Cortex of kidney (tissue), 1 donor: ENCODE measurements at places on chromosomes 11 and 22.

DNA sequence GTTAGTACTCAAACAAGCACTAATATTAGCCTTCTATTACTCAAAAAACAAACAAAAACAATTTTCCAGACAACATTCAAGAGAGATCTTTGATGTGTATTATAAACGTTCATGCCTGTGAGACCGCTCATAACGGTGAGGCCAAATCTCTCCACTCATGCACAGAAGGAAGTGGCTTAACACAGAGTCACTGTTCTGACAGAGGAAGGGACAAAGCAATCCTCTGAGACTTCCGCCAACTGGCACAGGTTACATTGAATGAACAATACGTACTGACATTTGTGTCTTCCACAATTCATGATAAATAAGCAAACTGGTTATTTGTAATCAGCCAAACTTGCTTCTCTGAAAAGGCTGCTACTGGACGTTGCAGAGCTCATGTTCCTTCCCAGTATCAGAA lies 30.5 kb downstream of the CHKA start:
- DNase-seq, result no peak

DNA sequence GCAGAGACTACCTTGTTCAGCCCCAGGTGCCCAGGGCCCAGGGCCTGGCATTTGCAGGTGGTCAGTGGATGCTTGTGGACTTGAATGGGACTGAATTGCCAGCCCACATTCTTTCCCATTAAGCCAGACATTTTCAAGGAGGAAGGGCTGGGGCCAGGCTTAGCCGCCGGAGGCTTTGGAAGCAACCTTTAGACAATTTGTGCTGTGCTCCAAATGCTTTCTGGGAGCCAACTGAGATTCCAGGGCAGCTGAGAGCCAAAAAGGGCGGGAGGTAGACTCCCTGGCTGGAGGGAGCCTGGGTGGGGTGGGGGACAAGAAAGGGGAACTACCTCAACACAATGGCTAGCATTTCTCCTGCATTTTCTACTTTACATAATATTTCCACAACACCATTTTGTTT lies 54.8 kb upstream of the TIMP3 start:
- no peak for DNase-seq

GRCh38 chr11:120141113-120141767 lies 3.3 kb upstream of the TRIM29 start:
- no peak for DNase-seq

GRCh38 chr11:61952882-61953281 lies 2.7 kb downstream of the BEST1 start:
- DNase-seq, result no peak

GRCh38 chr11:46723359-46723680 lies 4.3 kb downstream of the F2 start:
- DNase-seq, result no peak

- DNase-seq, result no peak
Observed at GRCh38 chr11:99188221-99188620, 167.5 kb downstream of the CNTN5 start.

GRCh38 chr11:8261291-8261690 lies 2.4 kb downstream of the LMO1 start:
- DNase-seq, result no peak

GRCh38 chr11:15993345-15993744 lies 363.0 kb downstream of the SOX6 start:
- DNase-seq, result no peak

- no peak for DNase-seq
Observed at GRCh38 chr22:48702573-48703264, 1125.0 kb downstream of the BRD1 start.

DNA sequence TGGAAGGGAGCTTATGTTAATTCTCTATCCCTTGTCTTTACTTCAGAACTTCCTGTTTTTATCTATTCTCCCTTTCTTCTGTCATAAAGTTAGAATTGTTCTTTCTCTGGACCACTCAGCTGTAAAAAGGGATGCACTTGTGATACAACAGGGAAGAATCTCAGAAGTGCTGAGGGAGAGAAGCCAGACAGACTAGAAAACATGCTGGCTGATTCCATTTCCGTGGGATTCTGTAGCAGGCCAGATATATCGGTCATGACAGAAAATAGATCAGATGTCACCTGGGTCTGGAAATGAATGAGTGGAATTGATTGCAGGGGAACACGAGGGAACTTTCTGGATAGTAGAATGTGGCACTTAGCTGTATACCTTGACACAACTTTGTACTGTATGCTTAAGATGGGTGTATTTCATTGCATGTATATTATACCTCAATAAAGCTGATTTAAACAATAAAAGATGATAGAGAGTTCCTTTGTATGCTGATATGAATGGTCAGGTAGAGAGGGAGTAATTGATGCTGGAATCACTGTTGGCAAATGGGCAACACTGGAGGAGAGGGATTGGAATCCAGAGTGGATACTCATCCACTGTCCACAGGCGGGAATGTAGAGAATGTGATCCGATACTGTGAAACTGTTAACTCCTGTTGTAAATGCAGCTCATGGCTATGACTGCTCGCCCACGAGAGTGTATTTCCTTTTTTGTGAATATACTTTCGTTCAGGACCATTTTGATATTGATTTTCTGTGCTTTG lies 59.6 kb downstream of the ATXN10 start:
- no peak for DNase-seq

GRCh38 chr11:35723493-35723892 lies 60.9 kb downstream of the TRIM44 start:
- DNase-seq, result no peak

GRCh38 chr11:25408146-25408545 lies 911.3 kb downstream of the LUZP2 start:
- DNase-seq, result no peak

- DNase-seq, result no peak
Observed at GRCh38 chr11:65398362-65398910, 12.0 kb downstream of the FRMD8 start.

DNA sequence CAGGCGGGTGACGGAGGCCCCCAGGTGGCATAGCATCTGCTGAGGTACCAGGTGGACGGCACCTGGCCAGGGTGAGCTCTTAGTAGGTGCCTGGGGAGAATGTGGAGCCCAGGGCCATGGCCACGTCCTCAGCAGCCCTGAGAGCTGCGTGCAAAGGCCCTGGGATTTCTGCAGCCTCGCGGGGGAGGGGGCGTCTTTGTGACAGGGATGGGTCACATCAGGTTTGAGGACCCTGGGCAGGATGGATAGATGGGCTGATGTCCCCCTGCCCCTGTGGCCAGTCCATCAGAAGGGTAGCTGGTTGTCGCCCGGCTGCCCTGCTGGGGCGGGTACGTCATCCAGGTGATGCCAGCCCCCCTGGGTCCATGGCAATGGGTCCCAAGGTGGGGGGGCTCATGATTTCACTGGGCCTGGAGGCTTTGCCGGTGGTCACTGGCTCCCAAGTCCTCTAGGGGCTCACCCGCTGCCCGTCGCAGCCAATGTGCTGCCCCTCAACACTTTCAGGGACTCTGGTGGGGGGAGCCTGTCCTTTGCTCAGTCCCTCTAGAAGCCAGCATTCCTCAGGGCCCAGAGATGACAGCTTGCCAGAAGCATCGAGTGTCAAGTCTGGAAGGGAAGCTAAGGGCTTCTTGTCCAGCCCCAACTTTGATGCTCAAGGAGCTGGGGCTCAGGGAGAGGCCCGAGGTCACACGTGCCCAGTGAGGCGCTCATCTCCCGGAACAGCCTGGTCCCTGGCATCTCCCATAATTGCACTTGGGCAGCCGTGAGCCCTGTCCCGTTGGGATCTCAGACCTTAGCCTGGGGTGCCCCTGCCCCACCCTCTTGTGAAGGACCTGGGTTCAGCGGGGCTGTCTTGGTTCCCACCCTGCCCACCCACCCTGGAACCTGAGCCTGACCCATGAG lies 777 bp downstream of the TBX10 start:
- DNase-seq, result no peak

- DNase-seq, result no peak
Observed at GRCh38 chr11:65629579-65629978, 8.3 kb upstream of the SIPA1 start.

- no peak for DNase-seq
Observed at GRCh38 chr11:117538263-117539135, 210.8 kb downstream of the CEP164 start.

DNA sequence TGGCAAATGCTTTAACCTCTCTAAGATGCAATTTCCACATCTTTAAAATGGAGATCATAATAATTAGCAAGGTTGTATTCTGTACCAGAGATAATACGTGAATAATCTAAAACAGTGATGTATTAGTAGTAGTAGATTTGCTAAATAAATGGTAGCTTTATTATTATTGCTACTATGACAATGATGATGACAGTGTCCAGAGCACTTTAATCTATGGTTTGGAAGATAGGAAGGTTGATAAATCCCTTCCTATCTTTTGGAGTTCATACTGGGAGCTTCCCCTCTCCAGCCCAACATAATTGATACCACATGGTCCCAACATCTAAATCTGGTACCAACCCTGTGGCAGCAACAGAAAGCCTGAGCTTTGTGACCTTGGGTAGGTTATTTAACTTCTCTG lies 267.8 kb downstream of the FAT3 start:
- DNase-seq, result no peak

DNA sequence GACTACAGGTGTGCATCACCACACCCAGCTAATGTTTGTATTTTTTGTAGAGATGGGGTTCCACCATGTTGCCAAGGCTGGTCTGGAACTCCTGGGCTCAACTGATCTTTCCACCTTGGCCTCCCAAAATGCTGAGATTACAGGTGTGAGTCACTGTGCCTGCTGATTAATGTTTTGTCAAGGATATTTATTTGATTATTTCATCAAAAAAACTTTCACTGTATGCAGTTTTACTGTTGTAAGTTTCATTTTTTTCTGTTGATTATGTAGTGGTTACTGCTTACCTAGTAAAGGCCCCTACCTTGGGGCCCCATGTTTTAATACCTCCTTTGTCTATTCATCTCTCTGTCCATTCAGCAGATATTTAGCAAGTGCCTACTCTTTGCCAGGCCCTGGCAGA lies 16.7 kb upstream of the FAM168A start:
- DNase-seq, result no peak

- DNase-seq, result no peak
Observed at GRCh38 chr22:47056776-47057470, 294.5 kb downstream of the TBC1D22A start.

DNA sequence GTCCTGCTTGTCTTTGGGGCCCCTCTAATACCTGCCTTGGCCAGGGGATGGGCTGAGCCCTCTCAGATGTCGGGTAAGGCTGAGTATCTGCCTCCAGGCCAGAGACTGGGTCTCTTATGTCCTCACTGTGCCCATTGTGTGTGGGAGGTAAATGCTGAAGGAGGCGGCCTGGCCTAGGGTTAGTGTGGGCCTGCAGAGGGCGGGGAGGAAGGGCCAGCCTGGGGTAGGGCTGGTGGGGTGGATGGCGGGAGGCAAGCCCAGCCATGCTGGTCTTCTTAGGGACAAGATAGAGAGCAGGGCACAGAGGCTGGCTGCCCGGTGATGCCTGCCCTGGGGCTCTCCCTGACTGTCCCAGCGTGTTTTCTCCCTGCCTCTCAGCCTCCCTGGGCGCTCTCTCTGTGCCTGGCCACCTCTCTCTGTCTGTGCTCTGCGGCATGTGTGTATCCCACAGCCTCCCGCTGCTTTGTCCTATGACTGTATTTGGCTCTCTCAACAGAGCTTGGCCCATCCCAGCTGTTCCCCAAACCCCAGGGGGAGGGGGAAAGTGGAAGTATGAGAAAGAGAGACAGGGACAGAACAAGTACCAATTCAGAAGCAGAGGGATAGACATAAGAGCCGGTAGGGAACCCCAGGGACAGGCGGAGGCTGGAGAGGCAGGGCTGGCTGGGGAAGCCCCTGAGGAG lies 57.0 kb downstream of the PDE2A start:
- no peak for DNase-seq

- DNase-seq, result no peak
Observed at GRCh38 chr11:44270403-44271273, 39.3 kb downstream of the ALX4 start.

- no peak for DNase-seq
Observed at GRCh38 chr11:14977101-14977880, 5.1 kb upstream of the CALCA start.

DNA sequence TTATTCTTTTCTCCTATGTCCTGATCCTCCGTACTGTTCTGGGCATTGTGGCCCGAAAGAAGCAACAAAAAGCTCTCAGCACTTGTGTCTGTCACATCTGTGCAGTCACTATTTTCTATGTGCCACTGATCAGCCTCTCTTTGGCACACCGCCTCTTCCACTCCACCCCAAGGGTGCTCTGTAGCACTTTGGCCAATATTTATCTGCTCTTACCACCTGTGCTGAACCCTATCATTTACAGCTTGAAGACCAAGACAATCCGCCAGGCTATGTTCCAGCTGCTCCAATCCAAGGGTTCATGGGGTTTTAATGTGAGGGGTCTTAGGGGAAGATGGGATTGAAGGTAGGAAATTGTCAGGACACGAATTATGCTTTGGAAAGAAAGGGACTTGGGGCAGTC lies 843 bp downstream of the OR51T1 start:
- no peak for DNase-seq

DNA sequence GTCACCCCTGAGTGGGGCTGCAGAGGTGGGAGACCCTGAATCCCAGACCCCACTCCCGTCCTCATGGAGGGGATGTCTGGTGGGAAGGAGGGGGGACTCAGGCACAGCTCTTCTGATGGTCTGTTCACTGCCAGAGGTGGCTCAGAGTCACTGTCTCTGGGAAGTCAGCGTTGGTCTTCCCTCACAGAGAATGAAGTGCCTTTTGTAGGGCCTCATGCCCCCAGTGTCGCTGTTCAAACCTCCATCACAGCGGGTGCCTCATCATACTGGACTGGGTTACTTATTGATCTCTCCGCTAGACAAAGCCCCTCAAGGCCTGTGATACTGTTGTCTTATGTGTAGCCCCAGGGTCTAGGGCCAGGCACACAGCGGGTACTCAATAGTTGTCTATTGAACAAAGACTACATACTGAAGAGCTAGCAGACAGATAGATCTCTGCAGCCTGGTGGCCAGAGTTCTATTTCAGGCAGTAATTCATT lies 41.3 kb downstream of the CD6 start:
- no peak for DNase-seq

DNA sequence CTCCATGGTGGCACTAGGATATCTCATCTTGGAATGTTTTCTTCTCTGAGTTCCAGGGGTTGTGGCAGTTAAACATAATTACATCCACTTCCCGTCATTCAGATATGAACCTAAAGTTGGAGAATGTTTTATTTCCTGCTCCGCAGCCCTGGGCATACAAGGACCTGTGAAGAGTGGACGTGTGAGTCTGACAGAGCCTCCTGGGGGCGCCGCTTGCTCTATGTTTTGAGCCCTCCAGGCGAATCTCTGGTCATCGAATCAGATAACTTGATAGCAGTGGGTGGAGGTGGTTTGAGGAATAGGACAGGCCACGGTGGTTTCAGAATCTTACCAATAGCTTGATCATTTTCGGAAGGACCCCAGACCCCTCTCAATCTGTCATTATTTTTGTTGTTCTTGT lies 174.2 kb downstream of the NTM start:
- DNase-seq, result no peak
